ENCODE measurements at places on chromosomes 6 and 20. TPM values are rescaled to one million over a fixed set of nuclear protein-coding genes. Genes with fewer than 3 reads are reported as not detected.
A peak's percentile ranks its signal among the peaks of the same experiment; 100 is the strongest.

- no peak for DNase-seq
Observed at GRCh38 chr6:127561660-127562059, 15.3 kb upstream of the C6orf58 start.

- DNase-seq: peak; percentile 74
Observed at GRCh38 chr6:109239651-109240321, 142.5 kb downstream of the CD164 start.

DNA sequence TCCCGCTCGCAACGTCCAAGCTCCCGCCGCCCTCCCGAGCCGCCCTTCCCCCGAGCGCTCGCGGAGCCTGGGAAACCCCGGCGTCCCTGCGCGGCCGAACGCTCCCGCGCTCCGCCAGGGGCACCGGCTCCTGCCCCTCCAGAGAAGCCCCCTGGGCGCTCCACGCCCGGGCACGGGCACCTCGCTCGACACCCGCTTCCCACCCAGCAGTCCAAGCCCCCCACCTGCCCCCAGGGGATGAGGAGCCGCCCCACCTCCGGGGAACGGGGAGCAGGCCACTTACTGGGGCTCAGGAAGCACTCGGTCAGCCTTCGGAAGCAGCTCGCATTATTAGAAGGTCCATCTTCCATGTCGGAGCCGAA, 1.4 kb downstream of the PDE10A start:
- DNase-seq: peak; percentile 88

- no peak for DNase-seq
Observed at GRCh38 chr6:166561771-166562359, 24.6 kb downstream of the RAMACL start.

GRCh38 chr20:17616480-17617211, 46.8 kb downstream of the DSTN start:
- DNase-seq: peak; percentile 39

- no peak for DNase-seq
Observed at GRCh38 chr6:158048589-158048988, 66.9 kb downstream of the SYNJ2 start.

DNA sequence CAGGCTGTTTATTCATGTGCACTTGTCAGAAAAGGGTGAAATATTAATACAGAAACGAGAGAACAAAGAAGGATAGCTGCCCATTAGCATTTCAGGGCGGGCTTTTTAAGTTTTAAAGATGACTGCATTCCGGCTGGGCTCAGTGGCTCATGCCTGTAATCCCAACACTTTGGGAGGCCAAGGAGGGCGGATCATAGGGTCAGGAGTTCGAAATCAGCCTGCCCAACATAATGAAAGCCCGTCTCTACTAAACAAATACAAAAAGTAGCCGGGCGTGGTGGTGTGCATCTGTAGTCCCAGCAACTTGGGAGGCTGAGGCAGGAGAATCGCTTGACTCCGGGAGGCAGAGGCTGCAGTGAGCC, 130.5 kb downstream of the HFE start:
- peak; percentile 62 for DNase-seq

DNA sequence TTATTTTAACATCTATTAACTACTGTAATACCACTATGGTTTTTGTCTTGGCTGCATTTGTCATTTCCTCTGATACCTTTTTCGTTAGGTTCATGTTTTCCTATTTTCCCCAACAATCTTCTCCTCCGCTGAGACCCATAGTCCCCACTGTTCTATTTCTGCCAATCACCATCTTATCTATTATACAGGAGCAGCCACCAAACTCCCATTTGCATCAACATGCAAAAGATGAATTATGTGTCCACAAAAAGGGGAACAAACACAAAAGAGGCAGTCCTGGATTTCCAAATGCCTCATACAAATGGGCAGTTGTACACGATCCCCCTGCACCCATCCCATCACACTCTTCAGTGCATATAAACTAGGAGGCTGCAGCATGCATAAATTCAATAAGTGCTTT, 121.7 kb upstream of the MYLIP start:
- no peak for DNase-seq

DNA sequence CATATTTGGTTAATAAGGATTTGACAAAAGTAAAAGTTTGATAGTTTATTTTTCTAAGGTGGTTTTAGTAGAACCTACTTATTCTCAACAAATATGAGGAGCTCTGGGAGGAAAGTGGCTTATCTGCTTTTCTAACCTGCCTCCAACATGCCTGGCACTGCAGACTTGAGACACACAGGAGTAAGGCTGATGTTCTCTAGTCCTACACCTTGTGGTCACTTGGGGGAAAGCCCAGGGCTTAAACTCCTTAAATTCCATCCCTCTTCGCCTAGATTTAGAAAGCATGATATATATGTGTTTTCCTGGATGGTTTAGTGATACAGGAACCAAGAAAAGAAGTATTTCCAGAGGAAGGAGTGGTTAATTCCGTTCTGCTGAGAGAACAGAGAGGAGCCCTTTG, 39.9 kb upstream of the SAMD5 start:
- no peak for DNase-seq

GRCh38 chr6:29553268-29554057, 6.1 kb downstream of the UBD start:
- peak; percentile 89 for DNase-seq

- DNase-seq: no peak
Observed at GRCh38 chr6:111601886-111602285, 3.8 kb downstream of the TRAF3IP2 start.

- DNase-seq: no peak
Observed at GRCh38 chr20:47412083-47412482, 55.6 kb upstream of the ZMYND8 start.

GRCh38 chr20:59891581-59891980, 41.9 kb downstream of the SYCP2 start:
- no peak for DNase-seq

- peak; percentile 50 for DNase-seq
Observed at GRCh38 chr20:36036688-36037087, 68.3 kb downstream of the CNBD2 start.

DNA sequence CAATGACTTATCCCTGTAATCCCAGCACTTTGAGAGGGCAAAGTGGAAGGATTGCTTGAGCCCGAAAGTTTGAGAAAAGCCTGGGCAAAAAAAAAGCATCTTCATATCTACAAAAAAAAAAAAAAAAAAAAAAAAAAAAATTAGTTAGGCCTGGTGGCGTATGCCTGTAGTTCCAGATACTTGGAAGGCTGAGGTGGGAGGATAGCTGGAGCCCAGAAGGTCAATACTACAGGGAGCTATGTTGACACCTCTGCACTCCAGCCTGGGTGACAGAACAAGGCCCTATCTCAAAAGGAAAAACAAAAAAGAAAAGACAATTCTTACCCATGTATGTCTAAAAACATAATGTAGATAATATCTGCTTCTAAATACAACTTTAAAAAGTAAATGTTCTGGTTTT, 27.2 kb downstream of the CRISP1 start:
- DNase-seq: no peak

GRCh38 chr6:25447570-25447929, 168.4 kb downstream of the CARMIL1 start:
- no peak for DNase-seq

DNA sequence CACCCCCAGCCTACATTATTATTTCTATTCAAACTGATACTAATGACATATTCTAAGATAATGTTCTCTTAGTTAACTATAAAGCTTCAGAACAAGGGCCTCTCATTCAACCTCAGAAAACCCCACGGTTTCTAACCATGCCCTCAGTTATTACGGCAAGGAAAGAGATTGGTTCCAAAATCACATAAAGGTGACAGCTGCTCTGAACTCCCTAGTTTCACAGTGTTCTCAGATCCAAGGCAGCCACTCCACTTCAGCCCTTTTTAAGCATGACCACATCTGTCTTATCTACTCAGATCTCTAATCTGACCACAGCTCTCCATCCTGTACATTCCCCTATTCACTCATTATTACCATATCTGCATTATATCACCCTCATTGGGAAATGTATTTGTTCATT, 98.8 kb upstream of the CEP85L start:
- no peak for DNase-seq

DNA sequence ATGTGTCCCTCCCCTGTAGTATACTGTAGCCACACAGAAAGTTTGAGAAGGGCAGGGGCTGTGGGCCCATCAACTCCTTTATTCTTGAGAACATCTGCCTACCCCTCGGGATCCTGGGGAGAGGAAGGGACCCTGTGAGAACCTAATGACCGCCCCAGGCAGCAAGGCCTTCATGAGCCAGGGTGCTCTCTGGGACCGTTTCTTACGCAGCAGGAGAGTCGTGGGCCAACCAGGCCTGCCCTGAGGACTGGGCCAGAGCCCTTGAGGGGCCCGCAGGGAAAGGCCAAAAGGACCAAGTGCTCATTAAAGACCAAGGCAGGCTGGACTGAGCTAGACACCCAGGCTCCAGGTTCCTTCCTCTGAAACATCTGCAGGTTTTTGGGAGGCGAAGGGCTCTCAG, 5.2 kb downstream of the SGK2 start:
- DNase-seq: no peak

- no peak for DNase-seq
Observed at GRCh38 chr6:138235693-138236092, 17.4 kb upstream of the PBOV1 start.

DNA sequence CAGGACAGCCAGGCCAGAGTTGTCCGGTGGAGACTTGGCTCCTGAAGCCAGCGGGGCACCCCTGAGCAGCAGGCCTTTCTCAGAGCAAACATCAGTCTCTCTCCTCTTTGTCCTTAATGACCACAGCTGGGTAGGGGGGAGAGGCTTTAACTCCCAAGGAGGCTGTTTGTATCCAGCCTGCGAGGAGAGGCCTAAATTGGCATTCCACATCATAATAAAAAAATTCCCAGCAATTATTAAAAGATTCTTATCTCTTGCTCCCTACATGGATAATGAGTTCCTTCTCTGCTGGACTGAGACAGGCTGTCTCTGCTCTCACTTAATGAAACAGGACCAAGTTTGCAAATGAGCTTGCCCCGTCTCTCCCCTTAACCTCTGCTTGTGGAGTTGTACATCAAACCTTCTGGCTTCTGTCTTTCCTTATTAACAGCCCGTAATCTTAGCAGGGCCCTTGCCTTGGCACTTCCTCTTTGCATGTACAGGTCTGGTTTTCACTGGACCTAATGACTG, 838.2 kb downstream of the MAFB start:
- DNase-seq: no peak

- DNase-seq: no peak
Observed at GRCh38 chr6:41615311-41615710, 23.0 kb upstream of the MDFI start.

GRCh38 chr20:58153121-58153520, 75.3 kb downstream of the ANKRD60 start:
- DNase-seq: no peak

DNA sequence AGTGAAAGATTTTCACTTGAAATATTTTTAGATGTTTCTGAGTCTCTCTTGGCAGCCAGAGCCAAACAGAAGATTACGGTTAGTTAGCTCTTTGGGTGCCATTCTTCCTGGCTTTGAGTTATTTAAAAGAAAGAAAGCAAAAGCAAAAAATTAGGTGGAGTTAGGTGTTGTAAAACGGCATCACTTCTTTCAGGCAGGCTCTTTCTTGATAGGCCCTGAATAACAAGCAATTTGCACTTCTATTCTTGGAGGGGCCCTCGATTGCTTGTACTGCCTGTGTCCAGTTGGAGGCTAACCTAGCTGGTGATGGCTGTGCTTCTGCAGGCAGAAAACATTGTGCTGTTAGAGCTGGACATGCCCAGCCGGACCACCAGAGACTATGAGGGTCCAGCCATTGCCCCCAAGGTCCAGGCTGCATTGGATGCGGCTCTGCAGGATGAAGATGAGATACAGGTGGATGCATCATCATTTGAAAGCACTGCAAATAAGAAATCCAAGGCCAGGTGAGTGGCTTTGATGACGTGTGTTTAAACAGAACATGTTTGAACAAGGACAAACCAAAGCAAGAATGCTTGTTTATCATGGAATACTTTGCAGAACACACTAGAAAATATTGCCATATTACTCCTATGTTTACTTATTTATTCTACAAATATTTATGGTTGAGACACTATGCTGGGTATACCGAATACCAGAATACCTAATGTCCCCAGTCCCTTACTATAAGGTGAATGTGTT, 28.1 kb upstream of the ASXL1 start:
- DNase-seq: no peak

GRCh38 chr6:105484238-105485161, 81.6 kb upstream of the PREP start:
- DNase-seq: no peak

DNA sequence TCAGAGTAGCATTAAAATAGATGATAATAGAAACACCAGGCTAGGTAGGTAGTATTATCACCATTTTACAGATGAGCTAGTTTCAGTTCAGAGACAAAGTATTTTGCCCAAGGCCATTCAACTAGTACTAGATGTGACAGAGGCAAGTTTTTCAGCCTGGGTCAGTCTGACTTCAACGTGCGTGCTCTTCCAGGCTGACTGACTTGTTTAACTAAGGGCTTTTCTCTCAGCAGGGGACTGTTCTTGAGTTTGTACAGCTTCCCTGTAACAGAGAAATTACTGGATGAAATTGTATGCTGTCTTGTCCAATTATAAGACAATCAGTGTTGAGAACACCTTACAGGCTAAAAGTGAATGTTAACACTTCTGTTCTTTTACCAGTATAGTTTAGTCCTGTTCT, 333.5 kb upstream of the MAN1A1 start:
- no peak for DNase-seq

- DNase-seq: no peak
Observed at GRCh38 chr20:17598013-17598550, 28.2 kb downstream of the DSTN start.

DNA sequence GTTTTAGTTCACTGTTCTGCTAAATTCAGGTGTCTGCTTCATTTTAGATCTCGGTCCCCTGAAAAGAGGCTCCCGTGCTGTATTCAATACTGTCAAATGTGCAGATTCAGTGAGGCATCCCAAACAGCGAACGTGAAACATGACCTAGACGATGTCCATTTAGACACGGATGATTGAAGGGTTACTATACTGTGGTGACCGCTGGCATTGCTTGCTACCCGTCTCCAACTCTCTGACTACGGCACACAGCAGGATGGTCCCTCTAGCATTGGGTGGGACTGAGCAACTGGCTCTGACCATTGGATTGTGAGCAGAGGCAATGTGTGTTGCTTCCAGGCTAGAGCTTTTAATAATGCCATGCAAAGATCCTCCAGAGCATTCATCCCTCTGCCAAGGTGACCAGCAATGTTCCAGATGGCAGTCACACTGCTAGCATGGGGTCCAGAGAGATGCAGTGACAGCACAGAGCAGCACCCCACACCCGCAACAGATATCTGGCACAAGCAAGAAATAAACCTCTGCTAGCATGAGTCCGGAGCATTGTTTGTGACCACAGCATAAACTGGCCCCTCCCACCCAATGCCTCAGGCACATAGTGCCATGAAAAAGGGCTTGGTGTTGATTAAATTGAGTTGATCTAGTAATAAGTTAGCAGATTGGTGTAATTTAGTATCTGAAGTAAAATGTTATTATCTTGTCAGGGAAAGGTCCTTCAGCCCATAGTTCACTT, 9.0 kb downstream of the METTL24 start:
- no peak for DNase-seq

The TSPO2 gene
- not detected for total RNA-seq

The ELOVL2 gene
- total RNA-seq: 0.29 TPM

The FRK gene
- 1.1 TPM for total RNA-seq

The MYT1 gene
- total RNA-seq: not detected

The SLC17A2 gene
- not detected for total RNA-seq

The OR2J3 gene
- not detected for total RNA-seq

The PCIF1 gene
- 14.4 TPM for total RNA-seq

The RAET1L gene
- not detected for total RNA-seq

The TCFL5 gene
- total RNA-seq: 13.0 TPM
